ENCODE measurements at places on chromosomes 16 and 17. TPM values are rescaled to one million over a fixed set of nuclear protein-coding genes. Genes with fewer than 3 reads are reported as not detected.

The AXIN2 gene
- total RNA-seq = 30.3 TPM

The KRTAP2-2 gene
- not detected for total RNA-seq

The EPN3 gene
- total RNA-seq = not detected

The KRT222 gene
- total RNA-seq = not detected

The IKZF3 gene
- total RNA-seq = 118 TPM

The HS3ST3A1 gene
- 4.2 TPM for total RNA-seq

The PRSS27 gene
- total RNA-seq = 0.61 TPM

The CCDC200 gene
- 2.1 TPM for total RNA-seq

The SLC38A8 gene
- not detected for total RNA-seq

The SLC9A5 gene
- total RNA-seq = 2.1 TPM

The KIF22 gene
- 89.4 TPM for total RNA-seq

The ABCC12 gene
- not detected for total RNA-seq

The PALB2 gene
- 15.0 TPM for total RNA-seq

The AIPL1 gene
- not detected for total RNA-seq

The SREBF1 gene
- 10.0 TPM for total RNA-seq

The MLST8 gene
- total RNA-seq = 31.1 TPM
